Activated CD8-positive, alpha-beta T cell treated with anti-CD3 and anti-CD28 coated beads for 36 hours (primary cell): ENCODE measurements at places on chromosomes 16 and 17.

GRCh38 chr16:81650982-81651562 is 128.0 kb upstream of the PLCG2 start:
- no peak for DNase-seq

- no peak for DNase-seq
These were observed 23.1 kb downstream of the MIS12 start for GRCh38 chr17:5509482-5509881.

- no peak for DNase-seq
These were observed 3.8 kb upstream of the TLCD2 start for GRCh38 chr17:1713878-1714426.

GRCh38 chr17:36777118-36777517 is 160.2 kb upstream of the LHX1 start:
- no peak for DNase-seq

DNA sequence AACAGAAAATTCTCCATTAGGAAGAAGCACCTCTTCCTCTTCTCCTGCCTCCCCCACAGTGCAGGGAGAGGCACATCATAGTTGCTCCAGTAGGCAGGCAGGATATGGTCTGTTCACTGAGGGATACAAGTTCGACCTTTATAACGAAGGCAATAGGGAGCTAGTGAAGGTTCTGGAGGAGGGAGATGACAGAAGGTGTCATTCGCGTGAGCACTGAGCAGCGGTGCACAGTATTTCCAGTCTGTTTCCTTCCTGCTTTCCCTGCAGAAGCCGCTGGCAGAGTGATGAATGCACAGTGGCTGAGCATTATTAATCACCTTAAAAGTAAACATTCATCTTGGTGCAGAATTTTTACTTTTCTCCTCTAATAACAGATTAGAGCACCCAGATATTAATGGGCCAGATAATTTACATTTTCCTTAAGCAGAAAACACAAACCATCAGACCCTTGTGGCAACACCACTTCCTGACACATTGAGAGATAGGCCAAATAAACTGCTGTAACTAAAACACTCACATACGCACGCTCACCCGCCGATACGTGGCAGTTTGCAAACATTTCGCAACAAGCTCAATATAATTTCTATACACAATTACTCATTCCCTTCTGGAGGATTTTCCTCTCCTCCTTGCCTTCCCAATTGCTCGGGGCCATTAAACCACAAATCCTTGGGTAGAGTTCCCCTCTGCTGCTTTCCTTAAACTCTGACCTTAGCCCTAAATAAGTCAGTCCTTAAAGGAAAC is 69.5 kb downstream of the AIPL1 start:
- DNase-seq, result no peak

GRCh38 chr17:32933881-32934280 is 5.9 kb downstream of the TMEM98 start:
- DNase-seq, result no peak

GRCh38 chr16:88839026-88839529 is 17.7 kb downstream of the GALNS start:
- no peak for DNase-seq

- no peak for DNase-seq
These were observed 8.5 kb downstream of the CPNE7 start for GRCh38 chr16:89583895-89584644.

GRCh38 chr16:87461466-87461991 is 31.3 kb downstream of the ZCCHC14 start:
- peak; percentile 30 for DNase-seq

DNA sequence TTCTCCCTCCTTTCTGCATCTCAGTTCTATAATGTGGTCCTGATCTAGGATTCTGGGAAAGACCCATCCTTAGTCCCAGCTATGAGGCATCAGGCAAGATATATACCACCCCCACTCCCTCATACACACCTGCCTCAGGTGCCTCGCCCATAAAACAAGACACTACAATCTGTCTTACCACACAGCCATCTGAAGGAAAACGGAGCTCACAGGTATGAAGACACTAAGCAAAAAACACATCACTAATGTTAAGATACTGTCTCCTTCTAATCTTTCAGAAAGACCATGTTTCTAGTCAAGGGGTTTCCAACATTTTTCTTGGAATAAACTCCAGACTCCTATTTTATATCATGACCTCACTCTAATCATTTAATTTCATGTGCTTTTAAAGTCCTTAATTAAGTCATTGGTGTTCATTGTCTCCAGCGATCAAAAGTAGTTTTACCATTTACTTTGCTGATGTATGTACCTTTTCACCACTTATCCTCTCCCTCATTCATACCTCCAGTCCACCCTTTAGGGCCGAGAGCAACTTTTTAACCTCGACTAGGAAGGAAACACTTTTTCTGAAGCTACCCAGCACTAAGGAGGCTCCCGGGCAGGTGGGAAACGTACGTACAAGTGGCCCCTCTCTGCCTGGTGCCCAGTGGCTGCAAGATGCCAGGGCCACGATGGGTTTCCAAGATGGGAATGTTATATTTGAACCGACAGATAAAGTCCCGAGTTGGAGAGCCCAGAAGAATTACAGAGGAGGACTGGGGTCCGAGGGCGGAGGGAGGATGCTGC is 979 bp downstream of the MAP3K14 start:
- DNase-seq, result no peak

GRCh38 chr16:86595983-86596605 is 17.7 kb downstream of the FOXL1 start:
- DNase-seq, result no peak

DNA sequence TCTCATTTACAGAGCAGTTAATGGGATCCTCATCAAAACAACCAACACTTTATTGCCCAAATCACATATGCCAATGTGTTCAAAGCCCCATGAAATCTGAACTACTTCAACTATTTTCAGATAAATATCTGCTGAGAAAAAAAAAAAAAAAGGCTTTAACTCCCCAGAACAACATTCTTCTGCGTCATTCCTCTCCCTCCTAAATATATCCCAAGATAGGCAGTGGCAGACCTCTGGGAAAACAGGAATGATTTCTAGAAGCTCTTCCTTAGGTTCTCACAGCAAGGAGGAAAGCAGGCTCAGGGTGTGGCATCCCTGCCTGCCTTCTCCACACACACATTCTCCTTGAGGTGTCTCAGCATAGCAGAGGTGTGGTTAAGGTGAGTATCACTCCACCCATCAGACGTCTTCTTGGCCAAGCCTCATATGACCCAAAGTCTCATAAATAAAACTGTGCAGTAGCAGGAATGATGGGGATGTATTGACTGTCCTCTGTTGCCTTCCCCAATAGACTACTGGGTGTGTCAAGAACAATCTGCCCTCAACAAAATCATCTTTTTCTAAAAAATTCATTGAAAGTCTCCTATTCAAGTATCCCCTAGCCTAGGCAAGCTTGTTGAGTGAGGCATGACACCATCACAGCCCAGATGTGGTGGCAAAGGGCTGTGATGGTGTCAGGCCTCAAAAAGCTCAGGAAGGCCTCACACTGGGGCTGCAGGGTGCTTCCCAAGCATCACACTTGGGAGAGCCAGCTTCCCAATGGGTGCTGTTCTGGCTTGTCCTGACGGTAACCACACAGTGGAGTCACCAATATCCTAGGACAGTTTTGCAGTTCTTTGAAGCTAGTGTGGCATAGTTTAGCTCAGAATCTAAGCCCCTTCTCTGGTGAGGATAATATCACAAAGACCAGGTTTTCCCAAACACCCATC is 135.4 kb upstream of the SOX9 start:
- no peak for DNase-seq

DNA sequence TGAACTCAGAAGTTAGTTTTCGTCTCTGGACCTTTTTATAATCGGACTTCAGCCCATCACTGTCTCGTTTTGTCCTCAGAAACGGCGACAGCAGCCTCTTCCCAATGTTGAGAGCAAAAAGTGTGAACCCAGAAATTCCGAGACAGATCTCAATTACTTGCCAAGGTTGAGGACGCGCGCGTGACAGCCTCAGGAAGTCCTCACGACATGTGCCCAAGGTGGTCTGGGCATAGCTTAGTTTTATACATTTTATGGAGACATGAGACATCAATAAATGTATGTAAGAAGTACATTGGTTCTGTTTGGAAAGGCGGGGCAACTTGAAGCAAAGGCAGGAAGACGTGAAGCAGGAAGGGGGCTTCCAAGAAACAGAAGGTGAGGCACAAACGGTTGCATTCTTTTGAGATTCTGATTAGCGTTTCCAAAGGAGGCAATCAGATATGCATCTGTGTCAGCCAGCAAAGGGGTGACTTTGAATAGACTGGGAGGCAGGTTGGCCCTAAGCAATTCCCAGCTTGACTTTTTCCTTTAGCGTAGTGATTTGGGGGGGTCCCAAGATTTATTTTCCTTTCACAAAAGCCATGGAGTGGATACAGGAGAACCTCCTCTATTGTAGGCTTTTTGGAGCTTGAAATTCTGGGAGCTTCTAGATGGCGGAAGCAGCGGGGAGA is 583 bp upstream of the ZNF747 start:
- DNase-seq, result peak; percentile 57

- peak; percentile 29 for DNase-seq
These were observed 6.6 kb downstream of the NHERF2 start for GRCh38 chr16:2033057-2033908.

DNA sequence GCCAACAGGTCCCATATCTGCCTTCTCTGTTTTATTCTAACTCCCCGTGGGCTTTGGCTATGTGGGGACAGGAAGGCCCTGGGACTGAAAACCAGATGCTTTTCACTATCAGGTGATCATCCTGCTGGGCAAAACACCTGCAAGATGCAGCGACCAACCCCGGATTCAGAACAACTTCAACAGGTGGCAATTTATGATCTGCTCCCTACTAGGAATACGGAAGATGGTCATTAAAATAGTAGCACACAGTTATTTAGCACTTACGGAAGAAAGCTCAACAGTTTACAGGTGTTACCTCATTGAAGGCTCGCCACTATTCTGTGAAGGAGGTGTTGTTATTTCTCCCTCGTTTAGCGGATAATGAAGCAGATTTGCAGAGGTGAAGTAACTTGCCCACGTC is 7.8 kb upstream of the SLC5A11 start:
- DNase-seq, result no peak

DNA sequence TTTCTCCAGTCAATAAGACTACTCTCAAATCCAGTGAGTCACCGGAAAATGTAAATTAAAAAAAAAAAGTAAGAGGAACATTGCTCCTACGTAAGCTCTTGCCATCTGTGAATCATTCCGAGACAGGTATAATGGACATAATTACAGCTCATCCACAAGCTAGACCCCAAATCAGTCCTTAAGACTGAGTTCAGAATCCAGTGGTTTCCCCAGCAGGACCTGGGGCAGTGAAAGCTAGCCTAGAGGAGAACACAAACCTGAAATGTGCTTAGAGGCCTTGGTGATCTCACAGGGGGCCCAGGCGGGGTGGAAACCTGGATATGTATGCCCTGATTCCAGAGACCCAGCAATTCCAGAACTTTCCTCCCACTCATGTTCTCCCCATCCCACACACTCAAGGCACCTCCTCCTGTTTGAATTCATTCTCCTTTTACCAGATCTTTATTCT is 132.0 kb downstream of the COPRS start:
- DNase-seq, result no peak

DNA sequence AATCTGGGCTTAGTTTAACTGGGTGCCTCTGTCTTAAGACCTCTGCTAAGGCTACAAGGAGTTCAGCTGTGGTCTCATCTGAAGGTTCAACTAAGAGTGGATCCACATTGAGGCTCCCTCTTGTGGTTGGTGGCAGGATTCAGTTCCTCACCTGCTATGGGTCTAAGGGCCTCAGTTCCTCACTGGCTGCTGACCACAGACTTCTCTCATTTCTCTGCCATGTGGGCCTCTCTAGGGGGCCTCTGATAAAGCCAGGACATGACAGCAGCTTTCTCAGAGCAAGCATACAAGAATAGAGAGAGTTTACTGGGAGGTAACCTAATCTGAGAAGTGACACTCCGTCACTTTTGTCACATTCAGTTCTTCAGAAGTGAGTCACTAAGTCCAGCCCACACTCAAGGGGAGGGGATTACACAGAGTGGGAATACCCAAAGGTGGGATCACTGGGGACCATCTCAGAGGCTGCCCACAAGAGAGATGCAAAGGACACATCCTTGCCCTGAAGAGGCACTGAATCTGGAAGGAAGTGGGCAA is 19.2 kb upstream of the ABAT start:
- DNase-seq, result peak; percentile 65

DNA sequence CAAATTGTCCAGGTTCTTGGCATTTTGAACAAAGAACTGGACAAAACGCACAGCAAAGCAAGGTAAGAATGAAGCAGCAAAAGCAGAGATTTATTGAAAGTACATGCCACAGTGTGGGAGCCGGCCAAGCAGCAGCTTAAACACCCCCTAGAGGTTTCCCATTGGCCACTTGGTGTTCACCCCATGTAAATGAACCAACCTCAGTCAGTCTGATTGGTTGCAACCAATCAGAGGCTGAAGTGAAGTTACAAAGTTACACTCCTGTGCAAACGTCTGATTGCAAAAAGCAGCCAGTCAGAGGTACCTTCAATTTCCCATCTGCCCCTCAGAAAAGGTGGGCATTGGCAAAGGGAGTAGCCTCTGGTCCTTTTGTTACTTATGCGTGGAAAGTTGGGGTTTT is 8.8 kb upstream of the ZNF263 start:
- no peak for DNase-seq

DNA sequence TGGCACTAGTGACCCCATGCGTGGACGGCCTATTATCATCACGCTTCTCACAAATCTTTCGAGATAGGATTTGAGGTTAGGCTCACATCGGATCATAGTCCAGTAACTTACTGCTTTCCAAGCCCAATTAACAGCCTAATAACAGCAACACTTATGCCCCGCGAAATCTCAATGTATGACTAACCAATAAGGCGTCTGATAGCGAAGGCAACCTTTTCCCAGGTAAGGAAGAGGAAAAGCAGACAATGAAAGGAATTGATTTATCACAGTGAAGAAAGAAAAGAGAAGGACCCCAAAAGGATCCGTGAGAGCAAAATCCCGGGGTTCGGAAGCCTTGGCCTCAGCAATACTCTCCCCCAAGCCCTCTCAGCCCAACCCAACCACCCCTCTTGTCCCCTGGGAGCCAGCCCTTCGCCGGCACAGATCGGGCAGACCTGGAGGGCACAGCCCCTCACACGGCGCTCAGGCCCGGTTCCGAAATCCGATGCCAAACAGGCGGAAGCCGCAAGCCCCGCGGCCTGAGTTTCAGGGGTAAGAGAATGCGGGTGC is 534 bp downstream of the GPATCH8 start:
- no peak for DNase-seq
